ENCODE measurements at places on chromosomes 11 and 22.
A peak's percentile ranks its signal among the peaks of the same experiment; 100 is the strongest.

- no peak overlapping the region for H3K4me3 ChIP-seq
- H3K27me3 ChIP-seq = no peaks in the 10 kb centered on the region
- H3K27ac ChIP-seq = no peak overlapping the region
- no peaks in the 10 kb centered on the region for H3K4me1 ChIP-seq
- no peak for DNase-seq
Observed at GRCh38 chr11:107203656-107204055, 185.4 kb upstream of the GUCY1A2 start.

DNA sequence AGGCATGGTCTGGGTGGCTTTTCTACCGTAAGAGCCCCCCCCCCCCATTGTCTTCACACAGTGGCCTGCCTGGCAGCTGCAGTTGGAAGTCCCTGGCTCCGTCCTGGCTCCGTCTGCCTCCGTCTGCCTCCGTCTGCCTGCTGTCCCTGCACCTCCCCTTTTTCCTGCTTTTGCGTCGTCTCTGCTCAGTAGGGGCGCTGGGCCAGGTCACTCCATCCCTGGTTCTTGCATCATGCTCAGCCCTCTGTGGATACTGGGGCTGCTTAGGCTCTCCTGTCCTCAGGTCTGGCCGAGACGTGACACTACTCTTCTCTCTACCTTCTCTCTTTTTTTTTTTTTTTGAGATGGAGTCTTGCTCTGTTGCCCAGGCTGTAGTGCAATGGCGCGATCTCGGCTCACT lies 27.8 kb downstream of the AP2A2 start:
- peaks cover 19% of the 10 kb centered on the region for H3K4me1 ChIP-seq
- H3K4me3 ChIP-seq = no peak overlapping the region
- peaks cover 19% of the 10 kb centered on the region for H3K36me3 ChIP-seq
- no peak for DNase-seq

- H3K4me1 ChIP-seq = peaks cover 1% of the 10 kb centered on the region
- H3K36me3 ChIP-seq = no peaks in the 10 kb centered on the region
- no peak overlapping the region for H3K4me3 ChIP-seq
- H3K27ac ChIP-seq = no peak overlapping the region
- peaks cover 18% of the 10 kb centered on the region for H3K27me3 ChIP-seq
- DNase-seq = no peak
Observed at GRCh38 chr11:113926273-113927197, 21.9 kb downstream of the HTR3B start.

GRCh38 chr22:46093796-46094195 lies 56.5 kb upstream of the PPARA start:
- no peaks in the 10 kb centered on the region for H3K4me1 ChIP-seq
- no peak overlapping the region for H3K4me3 ChIP-seq
- DNase-seq = no peak

GRCh38 chr11:43825217-43825816 lies 55.3 kb upstream of the ALKBH3 start:
- H3K36me3 ChIP-seq = peaks cover 23% of the 10 kb centered on the region

DNA sequence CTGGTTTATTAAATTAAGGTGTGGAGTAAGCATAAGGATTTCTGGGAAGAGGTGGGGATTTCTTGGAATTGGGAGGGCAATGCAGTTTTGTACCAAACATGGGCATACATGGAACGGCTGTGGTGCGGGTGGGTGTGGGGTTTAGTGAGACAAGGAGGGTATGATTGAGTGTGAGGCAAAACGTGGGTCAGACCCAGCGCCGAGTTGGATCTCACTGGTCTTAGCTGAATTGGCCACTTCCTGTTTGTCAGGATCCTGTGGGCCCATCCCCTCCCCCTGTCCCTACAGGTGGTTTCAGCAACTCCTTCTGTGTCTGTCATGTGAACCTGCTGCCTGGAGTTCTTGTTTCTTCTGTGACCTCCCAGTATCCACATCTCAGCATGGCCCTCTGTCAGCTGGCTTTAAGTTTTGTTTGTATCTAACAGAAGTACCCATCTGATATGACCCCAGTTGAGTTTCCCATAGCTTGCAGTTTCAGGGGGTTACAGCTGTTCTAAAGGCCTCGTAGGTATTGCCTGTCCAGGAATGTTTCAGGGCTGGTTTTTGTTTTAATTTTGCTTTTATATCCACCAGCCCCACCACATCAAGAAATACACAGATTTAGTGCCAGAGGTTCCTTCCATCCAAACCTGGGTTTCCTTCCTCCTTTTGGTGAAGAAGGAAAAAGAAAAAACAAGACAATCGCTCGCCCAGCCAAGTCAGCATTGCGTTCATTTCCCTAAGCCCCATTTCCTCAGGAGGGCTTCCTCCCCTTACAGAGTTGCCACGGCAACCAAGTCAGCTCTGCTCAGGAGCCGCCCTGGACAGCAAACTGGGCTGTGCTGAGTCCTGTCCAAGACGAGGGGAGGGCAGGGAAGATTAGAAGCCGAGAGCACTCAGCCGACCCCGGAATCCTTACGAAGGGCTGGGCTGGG lies 6.0 kb downstream of the APOL1 start:
- H3K27me3 ChIP-seq = no peaks in the 10 kb centered on the region
- H3K27ac ChIP-seq = peak overlapping the region; percentile 80
- H3K4me1 ChIP-seq = peaks cover 41% of the 10 kb centered on the region

DNA sequence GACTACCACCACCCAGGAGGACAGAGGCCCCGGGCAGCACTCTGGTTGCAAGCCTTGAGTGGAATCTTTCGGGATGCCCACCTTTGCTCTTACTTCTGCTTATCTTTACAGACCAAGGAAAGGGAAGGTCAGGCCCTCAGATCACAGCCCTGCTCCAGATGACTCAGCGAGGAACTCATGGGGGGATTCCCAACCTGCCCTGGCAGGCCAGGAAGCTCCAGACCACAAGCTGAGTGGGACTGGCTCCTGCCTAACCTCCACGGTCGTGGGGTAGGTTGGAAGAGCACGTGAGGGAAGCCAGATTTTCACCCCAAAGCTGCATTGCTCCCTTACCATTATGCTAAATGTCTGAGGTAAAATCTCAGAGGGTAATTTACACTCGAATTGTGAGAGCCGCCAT lies 11.8 kb downstream of the TBC1D10A start:
- H3K27ac ChIP-seq = peak overlapping the region; percentile 84
- peaks cover 96% of the 10 kb centered on the region for H3K4me1 ChIP-seq
- peak; percentile 60 for DNase-seq

All from activated naive CD8-positive, alpha-beta T cell treated with anti-CD3 and anti-CD28 coated beads, Interleukin-2, amount 50 U/mL, for 24 hours (primary cell).